ENCODE measurements at places on chromosomes 7 and 10.

DNA sequence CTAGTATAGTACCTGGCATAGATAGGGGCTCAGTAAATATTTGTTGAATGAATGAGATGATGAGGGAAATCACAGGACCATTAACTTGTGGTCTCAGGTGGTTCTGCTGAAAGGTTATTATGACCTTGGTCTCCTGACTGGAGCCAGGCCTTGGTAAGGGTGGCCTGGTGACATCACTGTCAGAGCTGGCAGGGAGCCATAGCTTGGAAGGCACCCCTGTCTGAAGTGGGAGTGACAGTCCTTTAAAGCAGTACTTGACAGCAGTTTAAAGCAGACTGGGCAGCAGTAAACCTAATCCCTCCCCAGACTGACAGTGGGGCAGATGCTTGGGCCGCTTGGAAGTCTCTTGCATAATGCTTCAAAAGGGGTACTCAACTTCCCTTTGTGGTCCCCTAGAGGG, 13.4 kb downstream of the DPCD start:
- DNase-seq = no peak

- DNase-seq = no peak
Measured at GRCh38 chr10:15585303-15585715, 134.4 kb downstream of the ITGA8 start.

DNA sequence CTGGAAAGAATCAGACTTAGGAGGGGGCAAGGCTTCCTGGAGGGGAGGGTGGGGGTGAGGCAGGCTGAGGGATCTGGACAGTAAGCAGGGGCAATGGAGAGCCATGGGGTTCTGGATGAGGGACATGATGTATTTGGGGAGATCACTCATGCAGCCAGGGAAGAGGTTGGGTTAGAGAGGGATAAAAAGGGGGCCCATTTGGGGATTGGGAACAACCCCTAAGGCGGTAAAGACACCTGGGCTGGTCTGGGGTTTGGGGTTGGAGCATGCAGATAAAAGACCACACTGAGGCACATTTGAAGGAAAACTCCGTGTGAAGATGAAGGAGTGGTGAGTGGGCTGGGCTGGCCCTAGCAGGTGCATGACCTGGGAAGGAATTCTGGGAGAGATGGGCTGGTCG, 30.8 kb downstream of the HIF1AN start:
- DNase-seq = no peak

- DNase-seq = peak; percentile 9
Measured at GRCh38 chr10:95832216-95833041, 75.3 kb upstream of the CC2D2B start.

DNA sequence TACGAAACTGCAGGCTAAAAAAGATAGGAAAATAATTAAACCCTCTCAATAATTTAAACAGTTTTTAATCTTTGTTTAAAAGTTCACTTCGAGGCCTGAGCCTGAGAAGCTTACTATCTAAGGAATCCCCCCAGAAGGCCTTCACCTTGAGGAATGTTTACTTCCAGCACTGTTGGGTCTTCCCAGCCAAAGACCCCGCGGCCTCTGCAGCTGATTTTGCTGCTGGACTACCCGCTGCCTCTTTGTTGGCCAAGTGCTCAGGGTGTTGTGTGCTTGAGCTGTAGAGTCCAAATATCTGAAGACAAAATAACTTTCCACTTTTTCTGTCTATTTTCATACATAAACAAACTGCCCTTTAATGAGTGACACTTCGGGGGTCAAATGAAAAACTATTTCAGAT, 292.7 kb downstream of the GLRX3 start:
- no peak for DNase-seq

GRCh38 chr7:44311561-44312495, 13.6 kb downstream of the CAMK2B start:
- DNase-seq = no peak

DNA sequence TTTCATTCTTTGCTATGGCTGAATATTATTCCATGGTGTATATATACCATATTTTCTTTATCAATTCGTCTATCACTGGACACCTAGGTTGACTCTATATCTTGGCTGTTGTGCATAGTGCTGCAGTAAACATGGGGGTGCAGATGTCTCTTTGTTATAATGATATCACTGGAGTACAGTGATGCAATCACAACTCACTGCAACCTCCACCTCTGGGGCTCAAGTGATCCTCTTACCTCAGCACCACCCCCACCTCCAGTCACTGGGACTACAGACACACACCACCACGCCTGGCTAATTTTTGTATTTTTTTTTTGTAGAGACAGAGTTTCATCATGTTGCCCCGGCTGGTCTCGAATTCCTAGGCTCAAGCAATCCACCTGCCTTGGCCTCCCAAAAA, 15.6 kb downstream of the KLHL7 start:
- DNase-seq = no peak

GRCh38 chr10:83225781-83226180, 913.5 kb upstream of the GHITM start:
- DNase-seq = no peak

GRCh38 chr7:30252885-30253795, 31.3 kb upstream of the ZNRF2 start:
- DNase-seq = no peak

GRCh38 chr7:5343884-5344283, 61.1 kb downstream of the SLC29A4 start:
- DNase-seq = no peak

- no peak for DNase-seq
Measured at GRCh38 chr7:155487509-155488482, 29.9 kb downstream of the EN2 start.

DNA sequence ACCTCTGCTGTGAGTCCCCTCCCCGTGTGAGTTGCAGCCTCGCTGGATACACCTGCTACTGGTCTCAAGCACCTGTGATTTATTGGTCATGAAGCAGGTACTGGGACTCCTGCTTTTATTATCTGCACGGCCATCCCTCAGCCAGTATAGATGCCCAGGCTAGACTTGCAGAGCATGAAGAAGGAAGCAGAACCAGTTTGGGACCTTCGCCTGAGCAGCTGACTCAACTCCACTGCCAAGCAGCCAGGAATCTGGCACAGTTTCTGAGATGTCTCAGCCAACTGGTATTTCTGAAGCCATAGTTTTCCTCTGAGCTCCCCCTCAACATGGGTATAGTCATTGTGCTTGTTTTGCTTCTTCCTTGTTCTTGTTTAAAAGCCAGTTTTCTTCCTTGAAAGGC, 28.0 kb upstream of the SLC39A12 start:
- DNase-seq = no peak

DNA sequence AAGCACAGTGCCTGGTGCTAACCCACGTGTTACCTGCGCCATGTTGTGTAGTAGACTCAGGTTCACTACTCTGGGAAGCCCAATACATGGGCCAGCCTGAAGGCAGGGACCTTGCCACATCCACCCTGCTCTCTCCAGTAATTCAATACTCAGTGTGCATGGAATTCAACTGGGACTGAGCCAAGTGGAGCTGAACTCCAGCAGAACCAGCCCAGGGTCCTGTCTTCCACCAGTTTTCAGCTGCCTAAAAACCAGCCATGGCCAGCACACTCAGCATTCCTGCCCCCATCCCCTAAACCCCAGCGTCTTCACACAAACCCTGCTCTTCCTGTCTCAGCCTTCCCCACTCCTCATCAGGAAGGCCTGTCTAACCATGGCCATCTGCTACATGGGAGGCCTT, 15.4 kb downstream of the FGF8 start:
- no peak for DNase-seq

- DNase-seq = no peak
Measured at GRCh38 chr10:35585903-35586535, 19.1 kb upstream of the GJD4 start.

- no peak for DNase-seq
Measured at GRCh38 chr10:34622945-34623344, 192.2 kb downstream of the PARD3 start.

GRCh38 chr10:125782616-125783015, 7.0 kb upstream of the MMP21 start:
- no peak for DNase-seq

DNA sequence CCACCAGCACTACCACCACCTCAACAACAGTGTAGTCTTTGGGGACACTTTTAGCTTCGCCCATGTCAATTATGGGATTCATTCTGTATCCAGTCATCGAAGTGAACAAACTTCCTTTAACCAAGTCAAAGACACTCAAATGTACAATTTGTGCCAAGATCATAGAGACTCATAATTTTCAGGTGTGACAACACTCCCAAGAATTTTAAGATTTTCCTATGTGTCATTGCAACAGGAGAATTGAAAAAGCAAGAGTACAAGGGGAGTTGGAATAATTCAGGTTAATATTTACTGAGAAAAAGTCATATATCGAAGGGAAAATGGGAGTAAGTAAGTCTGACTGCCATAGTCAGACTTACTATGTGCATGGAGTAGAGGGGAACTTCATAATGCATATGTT, 26.2 kb downstream of the PON1 start:
- DNase-seq = no peak

DNA sequence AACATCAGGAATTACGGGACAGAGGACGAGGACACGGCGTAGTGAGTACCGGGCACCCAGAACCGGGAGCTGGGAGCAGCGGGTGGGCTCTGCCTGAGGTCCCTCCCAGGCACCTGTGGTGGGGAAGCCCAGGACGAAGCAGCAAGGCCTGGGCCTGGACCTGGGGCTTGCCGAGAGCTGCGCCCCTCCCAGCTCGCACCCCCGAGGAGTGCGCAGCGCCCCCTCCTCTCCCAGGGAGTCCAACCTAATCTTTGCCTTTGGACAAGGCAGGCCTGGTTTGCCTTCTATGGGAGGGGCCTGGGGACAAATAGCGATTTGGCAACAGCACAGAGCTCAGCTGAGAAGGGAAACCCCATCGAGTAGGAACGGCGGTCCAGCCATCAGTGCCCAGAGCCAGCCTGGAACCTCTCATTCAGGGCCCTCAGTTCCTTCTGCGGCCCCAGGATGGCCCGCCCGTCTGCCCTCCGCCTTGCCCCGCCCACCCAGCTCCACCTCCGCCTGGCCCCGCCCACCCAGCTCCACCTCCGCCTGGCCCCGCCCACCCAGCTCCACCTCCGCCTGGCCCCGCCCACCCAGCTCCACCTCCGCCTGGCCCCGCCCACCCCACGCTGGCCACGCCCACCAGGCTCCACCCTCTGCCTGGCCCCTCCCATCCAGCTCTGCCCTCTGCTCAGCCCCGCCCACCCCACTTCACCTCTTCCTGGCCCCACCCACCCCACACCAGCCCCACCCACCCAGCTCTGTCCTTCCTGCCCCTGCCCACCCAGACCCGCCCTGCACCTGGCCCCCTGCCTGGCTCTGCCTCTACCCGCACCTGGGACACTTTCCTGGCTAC, 32.5 kb upstream of the KNDC1 start:
- DNase-seq = no peak

DNA sequence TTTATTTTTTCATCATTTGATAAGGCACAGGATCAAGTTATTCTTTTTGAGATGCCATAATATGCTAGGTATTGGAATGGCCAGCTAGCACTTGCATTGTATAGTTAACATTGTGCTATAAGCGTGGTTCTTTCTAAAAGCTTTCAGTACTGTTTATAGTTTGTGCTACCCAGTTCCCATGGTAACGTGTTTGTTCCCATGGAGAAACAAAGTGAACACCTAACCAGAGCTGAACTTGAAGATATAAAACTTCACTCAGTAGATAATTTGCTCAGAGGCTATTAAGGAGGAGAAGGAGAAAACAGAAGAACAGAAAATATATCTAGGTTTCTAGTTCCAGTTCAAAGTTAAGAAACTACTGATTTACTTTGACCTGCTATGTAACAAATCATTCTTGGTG, 23.6 kb upstream of the ITGB8 start:
- DNase-seq = no peak

DNA sequence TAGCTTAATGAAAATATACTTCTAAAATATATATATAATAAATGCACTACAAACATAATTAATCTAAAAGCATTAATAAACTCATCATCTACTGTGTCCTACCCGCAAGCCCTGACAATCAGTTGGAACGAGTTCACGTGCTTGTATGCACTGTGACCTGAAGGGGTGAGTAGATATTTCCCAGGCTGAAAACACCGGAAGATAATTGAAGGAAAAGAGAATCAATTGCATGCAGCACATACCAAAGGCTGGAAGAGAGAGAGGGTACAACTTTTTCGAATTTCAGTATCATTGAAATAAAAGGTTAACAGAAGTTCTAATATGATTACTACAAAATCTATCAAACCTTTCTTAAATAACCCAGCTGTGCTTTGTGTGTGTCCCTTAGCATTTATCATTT, 94.6 kb downstream of the SEMA3C start:
- no peak for DNase-seq

DNA sequence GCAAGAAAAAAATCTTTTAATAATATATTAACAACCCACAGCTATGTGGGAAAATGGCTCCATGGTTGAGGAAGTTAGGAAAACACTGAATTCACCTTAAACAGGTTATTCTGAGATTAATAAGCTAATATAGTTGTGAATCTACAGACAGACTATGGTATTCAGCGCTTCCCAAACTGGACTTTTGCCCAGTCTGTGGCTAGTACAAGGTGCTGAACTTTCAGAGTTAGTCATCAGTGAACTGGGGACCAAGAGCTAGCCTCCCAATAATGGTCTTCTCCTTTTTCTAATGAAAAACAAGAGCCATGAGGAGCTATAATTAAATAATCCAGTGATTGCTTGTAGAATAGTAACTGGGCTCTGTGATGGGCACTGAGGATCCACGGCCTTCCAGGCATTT, 65.3 kb downstream of the FRMPD2 start:
- no peak for DNase-seq

- no peak for DNase-seq
Measured at GRCh38 chr10:114652402-114653368, 5.4 kb downstream of the ABLIM1 start.

GRCh38 chr10:110788620-110789385, 82.9 kb upstream of the PDCD4 start:
- DNase-seq = no peak

GRCh38 chr7:31327071-31327470, 13.5 kb downstream of the NEUROD6 start:
- no peak for DNase-seq

DNA sequence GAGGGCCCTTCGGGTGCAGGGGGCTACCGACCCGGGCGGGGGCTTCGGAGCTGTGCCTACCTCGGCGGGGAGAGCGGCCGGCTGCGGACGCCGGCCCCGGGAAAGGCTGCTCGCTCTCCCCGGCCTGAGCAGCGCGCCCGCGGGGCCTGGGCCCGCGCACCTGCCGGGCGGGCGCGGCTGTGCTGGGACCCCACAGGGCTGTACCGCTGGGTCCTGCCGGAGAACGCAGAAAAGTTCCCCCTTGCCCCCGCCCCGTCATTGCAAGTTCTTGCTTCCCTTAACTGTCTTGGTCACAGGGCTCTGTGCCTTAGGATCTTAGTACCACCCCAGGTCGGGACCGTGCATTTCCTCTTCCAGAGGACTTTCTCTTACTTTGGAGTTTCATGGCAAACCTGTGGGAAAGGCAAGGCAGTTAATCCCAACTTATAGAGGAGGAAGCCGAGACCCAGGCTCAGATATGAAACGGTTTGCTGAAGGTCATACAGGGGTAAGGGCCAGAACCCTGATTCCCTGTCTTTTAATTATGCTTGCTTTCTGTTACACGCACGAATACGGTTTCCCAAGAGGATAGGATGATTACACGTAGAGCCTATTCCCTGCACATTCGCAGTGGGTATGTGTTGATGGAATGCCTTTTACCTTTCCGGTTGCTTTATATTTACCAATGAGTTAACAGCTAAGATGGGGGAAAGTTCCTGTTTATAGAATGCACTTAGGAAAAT, 652 bp downstream of the PCGF5 start:
- peak; percentile 12 for DNase-seq

GRCh38 chr10:100631192-100631591, 95.4 kb downstream of the HIF1AN start:
- no peak for DNase-seq

- DNase-seq = no peak
Measured at GRCh38 chr10:66782776-66783175, 143.1 kb upstream of the LRRTM3 start.

All from activated CD4-positive, alpha-beta T cell treated with anti-CD3 and anti-CD28 coated beads, Interleukin-2, amount 50 U/mL, for 4 hours (primary cell).